Stimulated activated CD4-positive, alpha-beta T cell treated with anti-CD3 and anti-CD28 coated beads, Interleukin-12 subunit alpha, Interleukin-12 subunit beta, amount 100 ng/mL, for 24 hours (primary cell): ENCODE measurements at places on chromosomes 3 and 15.

DNA sequence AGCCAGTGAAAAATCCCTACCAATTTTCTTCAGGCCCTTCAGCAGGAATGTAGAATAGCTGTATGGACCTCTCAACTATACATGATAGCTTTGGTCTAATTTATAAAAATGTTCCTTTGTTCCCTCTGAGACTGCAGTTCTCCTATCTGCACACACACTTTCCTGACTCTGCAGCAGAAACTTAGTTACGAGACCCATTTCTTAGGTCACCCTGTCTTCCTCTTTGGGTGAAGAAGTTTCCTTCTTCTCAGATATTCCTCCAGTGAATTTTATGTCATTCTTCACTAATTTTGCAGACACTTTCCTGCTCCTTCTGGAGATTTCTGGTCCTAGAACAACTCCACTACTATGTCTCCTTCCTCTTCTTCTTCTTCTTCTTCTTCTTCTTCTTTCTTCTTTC, 42.6 kb downstream of the CD200R1L start:
- DNase-seq = no peak

DNA sequence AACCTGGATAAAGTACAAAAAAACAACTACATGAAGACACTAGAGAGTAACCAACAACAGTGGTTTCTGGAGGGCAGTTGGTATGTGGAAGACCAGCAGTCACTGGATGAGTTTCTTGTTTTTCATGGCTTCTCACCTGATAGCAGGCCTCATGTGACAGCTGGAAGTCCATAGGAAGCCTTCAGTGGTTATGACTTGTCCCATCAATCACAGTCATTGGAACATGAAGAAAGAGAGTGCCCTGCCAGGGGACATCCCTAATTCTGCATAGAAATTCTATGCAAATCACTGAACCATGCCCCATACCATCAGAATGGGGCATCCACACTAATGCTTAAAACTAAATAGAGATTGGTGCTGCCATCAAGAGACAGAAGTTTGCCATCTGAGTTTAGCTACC, 81.6 kb downstream of the AKAP13 start:
- DNase-seq = no peak

DNA sequence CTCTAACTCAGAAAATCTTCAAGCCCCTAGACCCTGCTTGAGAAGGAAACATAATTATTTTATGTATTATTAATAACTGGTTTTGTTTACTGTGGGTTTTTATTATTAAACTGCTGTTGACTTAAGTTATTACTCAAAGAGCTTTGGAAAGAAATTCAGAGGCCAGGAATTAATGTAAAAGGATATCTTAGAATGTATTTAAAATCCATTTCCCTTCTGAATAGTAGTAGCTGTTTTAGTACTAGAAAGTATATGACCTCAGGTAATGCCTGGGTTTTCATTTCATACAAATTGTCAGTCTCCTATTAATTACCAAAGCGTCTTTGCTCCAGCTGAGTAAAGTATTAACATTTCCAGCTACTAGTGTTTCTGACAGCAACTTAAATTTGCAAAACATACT, 223.1 kb downstream of the ITPR1 start:
- DNase-seq = no peak

DNA sequence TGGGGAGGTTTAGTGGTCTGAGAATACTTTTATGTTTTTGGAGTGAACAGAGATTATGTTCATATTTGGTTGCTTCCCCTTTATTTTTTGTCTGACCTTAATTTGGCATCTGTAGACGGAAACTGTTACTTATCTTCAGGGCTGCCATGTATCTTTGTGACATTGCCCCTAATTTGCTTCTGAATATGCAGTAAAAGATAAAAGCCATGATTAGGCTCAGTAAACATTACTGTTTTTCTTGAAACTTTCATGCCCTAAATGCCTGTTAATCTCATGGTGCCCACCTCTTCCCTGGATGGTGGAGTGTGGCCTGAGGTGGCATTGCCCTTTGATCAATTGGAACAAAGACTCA, 106.7 kb downstream of the C3orf70 start:
- DNase-seq = no peak

GRCh38 chr3:123695731-123696640, 111.1 kb upstream of the HACD2 start:
- no peak for DNase-seq

DNA sequence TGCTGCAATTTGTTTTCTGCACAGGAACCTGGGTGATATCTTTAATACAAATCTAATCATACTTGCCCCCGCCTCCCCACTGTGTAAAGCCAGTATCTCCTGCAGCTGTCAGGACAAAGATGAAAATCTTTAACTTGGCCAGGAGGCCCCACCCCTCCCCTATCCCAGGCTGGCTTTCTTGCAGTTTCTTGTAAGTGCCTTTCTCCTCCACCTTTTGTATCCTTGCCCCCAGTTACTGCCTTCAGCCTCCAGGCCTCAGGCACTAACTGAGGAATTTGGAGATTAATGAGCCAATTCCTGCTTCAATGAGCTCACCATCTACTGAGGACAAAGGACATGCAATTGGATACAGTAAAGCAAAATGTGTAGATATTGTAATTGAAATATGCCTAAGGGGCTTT, 6.5 kb downstream of the GCSAM start:
- DNase-seq = no peak

GRCh38 chr15:60264088-60264487, 133.7 kb downstream of the ANXA2 start:
- DNase-seq = no peak

GRCh38 chr3:151998744-151999143, 125.3 kb downstream of the SUCNR1 start:
- no peak for DNase-seq

- DNase-seq = no peak
Observed at GRCh38 chr3:71444028-71444860, 139.3 kb downstream of the FOXP1 start.
